Activated T-cell treated with anti-CD3 and anti-CD28 coated beads, Interleukin-2, amount 50 U/mL, for 72 hours (primary cell): ENCODE measurements at places on chromosomes 11 and 22.

- no peak for DNase-seq
Observed at GRCh38 chr22:20787746-20788626, 14.1 kb downstream of the SERPIND1 start.

- DNase-seq: no peak
Observed at GRCh38 chr11:65634440-65634839, 3.5 kb upstream of the SIPA1 start.

- DNase-seq: peak; percentile 80
Observed at GRCh38 chr11:67484847-67485311, 2.1 kb downstream of the AIP start.

DNA sequence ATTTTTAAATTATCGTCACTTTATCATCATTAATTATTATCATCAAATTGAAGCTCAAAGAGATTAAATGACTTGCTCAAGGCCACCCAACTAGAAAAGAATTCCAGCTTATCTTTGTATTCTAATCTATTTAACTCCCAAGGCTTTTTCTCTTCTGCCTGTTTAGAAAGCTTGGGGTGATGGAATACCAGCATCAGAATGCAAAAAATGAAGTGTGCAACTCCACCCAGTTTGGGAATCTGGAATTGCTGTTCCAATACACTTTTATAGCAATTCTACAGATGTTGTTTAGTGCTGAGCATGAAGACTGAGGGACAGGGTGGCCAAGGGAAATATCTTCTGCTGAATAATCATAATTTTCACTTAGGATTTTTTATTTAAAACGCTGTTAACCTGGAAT is 97.2 kb upstream of the FIBIN start:
- no peak for DNase-seq

DNA sequence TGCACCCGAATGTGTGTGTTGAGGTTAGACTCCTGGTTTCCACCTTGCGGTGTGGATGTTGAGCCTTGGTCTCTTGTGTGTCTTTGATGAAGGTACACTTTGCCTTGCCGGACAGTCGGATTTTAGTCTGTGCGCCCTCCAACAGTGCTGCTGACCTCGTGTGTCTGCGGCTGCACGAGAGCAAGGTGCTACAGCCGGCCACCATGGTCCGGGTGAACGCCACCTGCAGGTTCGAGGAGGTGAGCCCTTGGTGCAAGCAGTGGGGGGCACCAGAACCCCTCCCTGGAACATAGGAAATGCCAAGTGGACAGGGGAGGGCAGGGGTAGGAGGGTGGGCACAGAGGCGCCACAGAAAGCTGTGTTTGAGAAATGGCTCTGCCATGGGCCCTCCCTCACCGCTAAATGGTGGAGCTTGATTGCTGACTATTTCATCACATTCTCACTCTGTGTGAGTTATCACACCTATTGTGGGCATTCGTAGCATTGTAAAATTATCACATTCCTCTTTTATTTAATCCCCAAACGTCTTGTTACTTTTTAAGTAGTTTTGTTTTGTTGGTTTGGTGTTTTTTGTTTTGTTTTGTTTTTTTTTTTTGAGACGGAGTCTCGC is 26.4 kb upstream of the PANX2 start:
- DNase-seq: no peak

DNA sequence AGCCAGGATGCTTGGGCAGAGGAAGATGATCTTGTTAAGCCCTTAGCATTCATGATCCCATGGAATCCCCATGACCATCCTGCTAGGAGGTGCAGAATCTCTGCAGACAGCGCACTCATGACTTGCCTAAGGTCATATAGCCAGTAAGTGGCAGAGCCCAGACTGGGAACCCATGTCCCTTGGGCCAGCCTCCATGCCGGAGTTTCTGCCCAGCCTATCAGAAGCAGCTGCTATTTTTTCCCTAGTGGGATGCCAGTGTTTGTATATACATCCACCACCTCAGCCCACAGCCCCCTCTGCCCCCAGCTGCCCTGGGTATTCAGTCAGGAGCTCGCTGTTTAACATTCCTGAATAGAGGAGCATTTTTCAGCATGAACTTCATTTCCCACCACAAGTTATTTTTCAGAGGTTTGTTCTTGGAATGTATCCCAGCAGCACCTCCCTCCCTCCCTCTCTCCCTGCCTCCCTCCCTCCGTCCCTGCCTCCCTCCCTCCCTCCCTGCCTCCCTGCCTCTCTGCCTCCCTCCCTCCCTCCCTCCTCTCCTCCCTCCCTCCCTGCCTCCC is 34.4 kb upstream of the SUSD2 start:
- no peak for DNase-seq
